Left ventricle myocardium inferior (tissue), 1 donor: ENCODE measurements at places on chromosomes 12 and 14.

DNA sequence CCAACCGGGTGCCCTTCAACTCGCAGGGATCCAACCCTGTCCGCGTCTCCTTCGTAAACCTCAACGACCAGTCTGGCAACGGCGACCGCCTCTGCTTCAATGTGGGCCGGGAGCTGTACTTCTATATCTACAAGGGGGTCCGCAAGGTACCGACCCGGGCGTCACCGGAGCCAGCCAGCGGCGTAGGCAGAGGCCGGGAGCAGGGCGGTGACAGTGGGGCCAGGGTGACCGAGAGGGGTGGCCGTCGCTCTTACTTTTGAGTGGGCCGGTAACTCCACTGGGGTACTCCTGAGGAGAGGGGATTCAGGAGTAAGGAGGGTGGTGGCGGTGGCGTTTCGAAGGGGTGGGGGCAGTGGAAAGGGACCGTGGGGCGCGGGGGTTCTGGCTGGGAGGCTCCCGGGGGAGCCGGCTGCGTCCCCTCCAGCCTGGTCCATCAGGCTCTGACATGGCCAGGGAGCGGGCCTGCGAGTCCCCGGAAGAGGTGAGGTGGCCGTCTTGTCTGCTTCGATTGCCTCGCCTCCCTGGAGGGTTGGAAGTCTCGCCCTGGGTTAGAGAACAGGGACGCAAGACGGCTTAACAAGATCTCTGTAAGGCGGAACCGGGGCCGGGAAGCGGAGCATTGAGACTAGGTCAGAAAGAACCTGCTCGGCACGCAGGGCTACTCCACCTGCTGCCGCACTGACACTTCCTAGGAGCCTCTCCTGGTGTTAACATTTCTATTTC lies 491 bp downstream of the WDR20 start:
- peaks cover 3% of the 10 kb centered on the region for H3K36me3 ChIP-seq
- peak; percentile 23 for DNase-seq
- no peaks in the 10 kb centered on the region for H3K27me3 ChIP-seq
- peaks cover 49% of the 10 kb centered on the region for H3K4me1 ChIP-seq
- H3K27ac ChIP-seq, result peak overlapping the region; percentile 87

- DNase-seq, result no peak
- H3K4me1 ChIP-seq, result peaks cover 64% of the 10 kb centered on the region
- H3K4me3 ChIP-seq, result no peak overlapping the region
- peak overlapping the region; percentile 73 for H3K27ac ChIP-seq
Observed at GRCh38 chr14:74569806-74570591, 42.0 kb downstream of the LTBP2 start.

DNA sequence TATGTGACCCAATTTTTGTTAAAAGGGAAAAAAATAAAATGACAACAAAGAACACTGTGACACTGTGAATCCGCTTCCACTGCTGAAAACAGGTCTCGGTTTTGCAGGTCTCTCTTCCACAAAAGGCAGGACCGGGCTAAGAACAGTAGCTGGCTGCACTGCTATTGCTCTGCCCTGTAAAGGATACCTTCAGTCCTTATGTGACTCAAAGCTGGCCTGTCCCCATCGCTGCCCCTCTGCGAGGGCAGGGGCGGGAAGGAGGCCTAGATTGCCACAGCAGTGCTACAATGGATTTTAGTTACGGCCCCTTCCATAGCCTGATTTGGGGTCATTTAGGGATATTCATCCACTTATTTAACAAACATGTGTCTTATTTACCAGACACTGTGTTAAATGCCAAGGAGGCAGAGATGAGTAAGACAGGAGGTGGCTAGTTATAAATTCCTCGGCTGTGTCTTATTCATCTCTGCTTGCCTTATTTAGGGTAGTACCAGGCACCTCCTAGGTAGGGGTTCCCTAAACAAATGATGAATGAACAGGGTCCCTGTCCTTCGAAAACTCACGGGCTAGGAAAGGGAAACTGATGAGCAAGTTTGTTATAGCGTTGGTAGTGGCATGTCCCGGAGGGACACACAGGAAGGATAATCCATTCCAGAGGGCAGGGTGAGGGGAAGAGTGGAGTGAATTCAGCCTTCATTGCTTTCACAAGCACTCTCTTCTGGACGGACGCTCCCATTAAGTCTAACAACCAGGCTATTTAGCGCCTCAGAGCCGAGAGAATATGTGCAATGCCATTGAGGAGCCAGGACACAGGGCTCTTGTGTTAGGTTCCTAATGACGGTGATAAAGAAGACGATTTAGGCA lies 73.3 kb downstream of the EID3 start:
- H3K4me3 ChIP-seq, result no peak overlapping the region
- no peaks in the 10 kb centered on the region for H3K27me3 ChIP-seq
- H3K36me3 ChIP-seq, result no peaks in the 10 kb centered on the region
- no peak for DNase-seq

DNA sequence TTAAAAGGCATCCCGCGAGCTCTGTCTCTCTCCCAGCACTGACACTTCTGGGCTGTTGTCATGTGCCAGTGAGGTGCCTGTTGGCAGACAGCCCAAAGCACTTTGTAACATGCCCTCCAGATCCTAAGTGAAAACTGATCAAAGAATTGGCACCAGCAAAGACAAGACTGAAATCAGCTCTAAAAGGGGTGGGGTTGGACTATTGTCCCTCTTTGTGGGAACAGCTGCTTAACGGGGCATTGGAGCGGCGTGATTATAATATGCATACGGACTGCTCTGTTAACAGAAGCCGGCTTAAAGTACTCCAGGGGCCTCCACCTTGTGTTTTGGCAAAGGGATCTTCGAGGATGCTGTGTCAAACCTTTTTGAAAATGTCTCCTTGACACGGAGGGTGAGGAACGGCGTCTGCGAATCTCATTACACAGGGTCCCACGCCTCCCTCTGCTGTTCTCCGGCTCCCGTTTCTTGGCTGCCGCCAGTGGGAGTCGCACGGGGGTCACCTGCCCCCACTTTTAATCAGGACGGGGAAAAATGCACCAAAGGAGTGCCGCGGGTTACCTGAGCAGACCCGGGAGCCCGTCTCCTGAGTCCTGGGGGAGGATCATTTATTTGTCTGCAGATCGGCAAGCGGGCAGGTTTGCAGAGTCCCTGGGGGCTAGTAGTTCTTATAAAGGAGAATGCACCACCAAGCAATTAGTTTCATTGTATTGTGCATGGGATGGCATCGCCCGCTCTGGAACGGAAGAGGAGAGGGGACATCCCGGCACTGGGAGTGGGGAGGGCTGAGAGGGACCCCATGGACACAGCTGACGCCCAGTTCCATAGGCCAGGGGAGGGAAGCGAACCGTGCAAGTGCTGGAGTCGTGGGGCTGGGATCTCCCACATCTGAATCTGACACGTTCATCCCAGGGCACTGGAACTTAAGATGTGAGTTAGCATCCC lies 44.3 kb downstream of the SPRING1 start:
- peak overlapping the region; percentile 56 for H3K4me3 ChIP-seq
- no peaks in the 10 kb centered on the region for H3K36me3 ChIP-seq
- H3K27ac ChIP-seq, result peak overlapping the region; percentile 61
- no peak for DNase-seq

DNA sequence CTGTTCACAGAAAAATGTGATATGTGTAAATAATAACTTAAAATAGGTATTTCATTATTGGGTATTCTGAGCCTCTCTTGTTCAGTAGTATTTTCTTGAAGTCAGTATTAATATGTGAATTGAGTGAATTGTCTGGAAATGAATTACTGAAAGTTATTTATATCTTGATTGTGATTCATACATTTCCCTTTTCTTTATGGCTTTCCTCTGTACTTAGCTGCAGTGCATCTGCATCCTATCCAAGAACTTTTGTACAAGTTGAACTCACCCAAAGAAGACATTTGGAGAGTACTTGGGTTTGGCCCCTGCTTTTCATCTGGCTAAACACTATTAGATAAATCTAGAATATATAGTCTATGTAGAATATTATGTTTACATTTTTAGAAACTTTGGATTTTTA lies 326.0 kb downstream of the RAD51B start:
- no peak for DNase-seq
- no peak overlapping the region for H3K4me3 ChIP-seq
- H3K36me3 ChIP-seq, result no peaks in the 10 kb centered on the region
- H3K4me1 ChIP-seq, result peaks cover 55% of the 10 kb centered on the region
- no peaks in the 10 kb centered on the region for H3K27me3 ChIP-seq

- H3K4me1 ChIP-seq, result no peaks in the 10 kb centered on the region
- H3K4me3 ChIP-seq, result no peak overlapping the region
- peaks cover 22% of the 10 kb centered on the region for H3K36me3 ChIP-seq
- no peak for DNase-seq
- H3K27me3 ChIP-seq, result no peaks in the 10 kb centered on the region
- H3K27ac ChIP-seq, result no peak overlapping the region
Observed at GRCh38 chr12:82408844-82409243, 50.5 kb downstream of the METTL25 start.

DNA sequence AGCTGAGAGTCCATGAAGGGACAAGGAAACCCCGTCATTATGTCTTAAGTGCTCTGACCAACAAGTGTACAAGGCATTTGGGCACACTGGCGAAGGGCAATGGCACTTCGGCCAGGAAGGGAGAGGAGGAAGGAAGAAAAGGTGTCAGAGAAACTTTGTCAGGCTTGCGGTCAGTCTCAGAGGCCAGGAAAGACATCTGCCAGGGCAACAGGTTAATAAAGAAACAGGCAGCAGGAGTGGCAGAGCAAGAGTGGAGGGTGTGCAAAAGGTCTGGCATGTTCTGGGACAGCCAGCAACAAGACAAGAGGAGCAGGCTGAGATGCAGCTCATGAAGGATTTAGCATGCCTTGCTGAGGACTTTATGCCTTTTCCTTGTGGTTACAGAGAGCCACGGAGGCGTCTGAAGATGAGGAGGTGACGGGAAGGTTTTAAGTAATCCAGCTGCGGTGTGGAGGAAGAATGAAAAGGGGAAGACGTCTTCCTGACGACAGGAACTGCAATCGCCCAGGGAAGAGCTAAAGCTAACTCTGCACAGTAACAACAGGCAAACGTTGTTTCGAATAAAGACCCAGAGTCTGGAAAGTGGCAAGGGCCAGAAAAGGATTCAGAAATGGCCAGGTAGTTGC lies 13.1 kb downstream of the APPL2 start:
- H3K4me1 ChIP-seq, result peaks cover 92% of the 10 kb centered on the region
- no peaks in the 10 kb centered on the region for H3K27me3 ChIP-seq
- peak overlapping the region; percentile 82 for H3K27ac ChIP-seq
- H3K36me3 ChIP-seq, result peaks cover 25% of the 10 kb centered on the region
- H3K4me3 ChIP-seq, result no peak overlapping the region

GRCh38 chr14:87688524-87688923 lies 304.5 kb downstream of the GALC start:
- peaks cover 4% of the 10 kb centered on the region for H3K27me3 ChIP-seq
- H3K36me3 ChIP-seq, result no peaks in the 10 kb centered on the region
- no peaks in the 10 kb centered on the region for H3K4me1 ChIP-seq
- H3K4me3 ChIP-seq, result no peak overlapping the region
- DNase-seq, result no peak
- no peak overlapping the region for H3K27ac ChIP-seq

DNA sequence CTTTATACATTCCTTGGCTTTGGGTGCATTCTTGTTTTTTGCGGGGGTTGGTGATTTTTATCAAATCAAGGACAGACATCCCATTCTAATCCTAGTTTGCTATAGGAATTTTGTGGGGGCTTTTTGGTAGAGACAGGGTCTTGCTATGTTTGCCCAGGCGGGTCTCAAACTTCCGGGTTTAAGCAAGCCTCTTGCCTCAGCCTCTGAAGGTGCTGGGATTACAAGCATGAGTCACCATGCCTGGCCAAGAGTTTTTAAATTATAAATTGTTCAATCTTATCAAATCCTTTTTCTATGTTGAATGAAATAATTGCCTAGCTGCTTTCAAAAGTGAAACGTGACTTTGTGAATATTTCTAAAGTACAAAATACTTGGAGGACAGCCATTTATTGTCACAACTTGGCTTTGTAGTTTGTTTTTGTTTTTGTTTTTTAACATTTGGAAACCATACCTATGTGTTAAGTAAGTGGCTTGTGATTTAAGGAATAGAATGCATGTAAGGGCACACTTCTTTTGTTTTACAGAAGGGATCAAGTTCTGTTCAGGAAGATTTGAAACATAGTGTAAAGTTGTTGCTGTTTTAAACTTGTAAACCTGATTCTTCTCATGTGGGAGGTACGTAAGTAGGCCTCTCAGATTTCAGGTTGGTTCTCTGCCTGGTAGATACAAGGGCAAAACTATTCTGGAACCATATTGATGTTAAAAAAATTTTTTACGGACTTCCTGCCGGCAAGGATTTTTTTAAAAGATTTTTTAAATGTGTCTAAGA lies 13.4 kb downstream of the MARK3 start:
- H3K4me1 ChIP-seq, result peaks cover 98% of the 10 kb centered on the region
- H3K4me3 ChIP-seq, result no peak overlapping the region
- H3K27me3 ChIP-seq, result no peaks in the 10 kb centered on the region
- H3K27ac ChIP-seq, result peak overlapping the region; percentile 87

DNA sequence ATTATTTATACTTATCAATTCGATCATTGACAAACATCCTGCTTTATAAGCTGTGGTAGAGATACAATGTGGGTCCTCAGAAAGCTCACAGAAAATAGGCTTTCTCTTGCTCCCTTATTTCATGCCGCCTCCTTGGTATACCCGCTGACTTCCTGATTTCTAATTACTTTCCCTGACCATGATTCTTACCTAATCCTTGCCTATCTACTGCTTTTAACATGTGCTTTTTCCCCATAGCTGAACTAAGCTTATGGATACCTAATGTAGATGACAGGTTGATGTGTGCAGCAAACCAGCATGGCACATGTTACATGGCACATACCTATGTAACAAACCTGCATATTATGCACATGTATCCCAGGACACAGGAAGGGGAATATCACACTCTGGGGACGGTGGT lies 65.1 kb downstream of the ITPR2 start:
- H3K4me3 ChIP-seq, result no peak overlapping the region
- peaks cover 3% of the 10 kb centered on the region for H3K4me1 ChIP-seq
- H3K27ac ChIP-seq, result no peak overlapping the region
- DNase-seq, result no peak

- peaks cover 8% of the 10 kb centered on the region for H3K4me1 ChIP-seq
- no peak for DNase-seq
- no peaks in the 10 kb centered on the region for H3K36me3 ChIP-seq
- no peak overlapping the region for H3K4me3 ChIP-seq
- H3K27me3 ChIP-seq, result peaks cover 46% of the 10 kb centered on the region
- no peak overlapping the region for H3K27ac ChIP-seq
Observed at GRCh38 chr12:13376610-13377373, 180.3 kb downstream of the EMP1 start.

DNA sequence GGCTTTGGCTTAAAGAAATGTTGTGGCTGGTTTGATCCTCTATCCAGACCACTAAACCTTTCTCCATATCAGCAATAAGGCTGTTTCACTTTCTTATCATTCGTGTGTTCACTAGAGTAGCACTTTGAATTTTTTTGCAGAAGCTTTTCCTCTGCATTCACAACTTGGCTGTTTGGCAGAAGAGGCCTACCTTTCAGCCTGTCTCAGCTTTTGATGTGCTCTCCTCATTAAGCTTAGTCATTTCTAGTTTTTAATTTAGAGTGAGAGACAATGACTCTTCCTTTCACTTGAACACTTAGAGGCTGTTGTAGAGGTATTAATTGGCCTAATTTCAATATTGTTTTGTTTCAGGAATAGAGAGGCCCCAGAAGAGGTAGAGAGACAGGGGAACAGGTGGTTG lies 13.8 kb downstream of the KCNMB4 start:
- H3K27me3 ChIP-seq, result no peaks in the 10 kb centered on the region
- no peak for DNase-seq
- H3K27ac ChIP-seq, result no peak overlapping the region
- no peaks in the 10 kb centered on the region for H3K4me1 ChIP-seq
- no peak overlapping the region for H3K4me3 ChIP-seq
- no peaks in the 10 kb centered on the region for H3K36me3 ChIP-seq

- H3K4me3 ChIP-seq, result no peak overlapping the region
- no peaks in the 10 kb centered on the region for H3K36me3 ChIP-seq
- no peaks in the 10 kb centered on the region for H3K4me1 ChIP-seq
- H3K27ac ChIP-seq, result no peak overlapping the region
- no peaks in the 10 kb centered on the region for H3K27me3 ChIP-seq
- DNase-seq, result no peak
Observed at GRCh38 chr14:53501361-53502211, 348.5 kb upstream of the DDHD1 start.

- no peak overlapping the region for H3K4me3 ChIP-seq
- DNase-seq, result no peak
- no peaks in the 10 kb centered on the region for H3K27me3 ChIP-seq
Observed at GRCh38 chr12:1494856-1495255, 99.5 kb downstream of the FBXL14 start.
